Progenitor cell of endocrine pancreas (in vitro differentiated cells): ENCODE measurements at places on chromosomes 13 and 19.
A peak's percentile ranks its signal among the peaks of the same experiment; 100 is the strongest.

DNA sequence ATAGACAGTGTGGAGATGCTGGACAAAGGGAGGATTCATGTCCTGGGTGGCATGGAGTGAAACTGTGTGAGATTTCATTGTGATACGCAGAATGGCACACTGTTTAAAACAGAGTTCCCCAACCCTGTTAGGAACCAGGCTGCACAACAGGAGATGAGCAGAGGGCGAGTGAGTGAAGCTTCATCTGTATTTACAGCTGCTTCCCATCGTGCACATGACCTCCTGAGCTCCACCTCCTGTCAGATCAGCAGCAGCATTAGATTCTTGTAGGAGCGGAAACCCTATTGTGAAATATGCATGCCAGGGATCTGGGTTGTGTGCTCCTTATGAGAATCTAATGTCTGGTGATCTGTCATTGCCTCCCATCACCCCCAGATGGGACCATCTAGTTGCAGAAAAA, 72.5 kb downstream of the RAP2A start:
- H3K27ac ChIP-seq, result no peak overlapping the region
- no peak for DNase-seq
- no peak overlapping the region for H3K4me3 ChIP-seq
- peaks cover 4% of the 10 kb centered on the region for H3K4me1 ChIP-seq

GRCh38 chr19:37251308-37252229, 33.6 kb downstream of the ZNF383 start:
- no peak for DNase-seq
- H3K27me3 ChIP-seq, result no peaks in the 10 kb centered on the region
- no peaks in the 10 kb centered on the region for H3K4me1 ChIP-seq
- peaks cover 5% of the 10 kb centered on the region for H3K36me3 ChIP-seq
- H3K4me3 ChIP-seq, result no peak overlapping the region

GRCh38 chr19:2619076-2619475, 83.4 kb downstream of the GNG7 start:
- H3K27ac ChIP-seq, result no peak overlapping the region
- H3K27me3 ChIP-seq, result peaks cover 3% of the 10 kb centered on the region
- H3K4me3 ChIP-seq, result no peak overlapping the region
- no peaks in the 10 kb centered on the region for H3K36me3 ChIP-seq
- H3K4me1 ChIP-seq, result peaks cover 2% of the 10 kb centered on the region
- DNase-seq, result no peak

DNA sequence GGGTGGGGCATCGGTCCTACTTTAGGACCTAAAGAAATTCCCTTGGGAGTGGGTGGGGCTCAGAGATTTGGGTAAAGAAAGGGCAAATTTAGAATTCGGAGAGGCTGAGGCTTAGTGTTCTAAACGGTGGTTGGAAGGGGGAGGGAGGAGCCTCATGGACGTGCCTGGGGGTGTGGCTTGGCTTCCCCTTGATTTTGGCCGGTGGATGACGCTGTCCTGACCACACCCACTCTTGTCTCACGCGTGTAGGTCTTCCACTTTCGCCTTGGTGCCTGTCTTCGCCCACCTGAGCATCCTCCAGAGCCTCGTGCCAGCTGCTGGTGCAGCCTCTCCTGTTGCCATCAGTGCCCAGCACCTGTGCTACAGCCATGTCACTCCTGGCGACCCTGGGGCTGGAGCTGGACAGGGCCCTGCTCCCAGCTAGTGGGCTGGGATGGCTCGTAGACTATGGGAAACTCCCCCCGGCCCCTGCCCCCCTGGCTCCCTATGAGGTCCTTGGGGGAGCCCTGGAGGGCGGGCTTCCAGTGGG, 1.2 kb upstream of the NUP62 start:
- H3K27me3 ChIP-seq, result no peaks in the 10 kb centered on the region
- no peak overlapping the region for H3K27ac ChIP-seq
- H3K4me1 ChIP-seq, result peaks cover 14% of the 10 kb centered on the region
- H3K36me3 ChIP-seq, result peaks cover 8% of the 10 kb centered on the region
- H3K4me3 ChIP-seq, result peak overlapping the region; percentile 91

DNA sequence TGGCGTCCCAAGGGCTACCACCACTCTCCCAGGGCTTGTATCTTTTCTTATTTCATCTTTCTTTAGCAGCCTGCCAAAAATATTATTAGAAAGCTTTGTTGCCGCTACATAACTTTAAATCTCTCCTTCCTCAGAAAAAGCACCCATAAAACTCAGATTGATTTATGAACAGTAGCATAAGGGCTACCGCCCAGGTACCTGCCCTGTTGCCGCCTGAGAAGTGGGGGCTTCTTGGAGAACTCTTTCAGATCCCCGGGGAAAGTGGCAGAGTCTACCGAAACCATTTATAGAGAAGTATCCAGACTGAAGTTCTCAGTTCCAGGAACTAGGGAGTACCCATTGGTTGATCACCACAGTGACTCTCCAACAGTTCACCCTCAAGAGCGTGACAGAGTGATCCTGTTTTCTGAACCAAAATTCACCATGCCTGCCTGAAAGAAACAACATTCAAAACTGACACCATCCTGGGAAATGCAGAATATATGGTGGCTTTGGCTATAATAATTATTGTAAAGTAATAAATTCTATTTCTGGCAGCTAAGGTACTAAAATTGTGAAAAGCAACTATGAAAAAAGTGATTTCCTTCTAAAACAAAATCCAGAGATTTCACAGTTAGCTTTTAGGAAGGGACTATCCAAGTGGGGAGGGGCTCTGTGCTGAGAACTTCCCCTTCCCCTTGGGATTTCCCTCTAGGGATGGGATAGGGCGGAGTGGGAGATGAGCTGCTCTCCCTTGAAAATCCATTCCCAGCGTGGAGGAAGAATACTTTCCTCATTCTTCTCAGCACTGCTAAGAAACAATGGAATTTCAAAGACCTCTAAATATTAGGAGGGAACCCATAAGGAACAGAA, 877 bp upstream of the N4BP2L1 start:
- H3K27me3 ChIP-seq, result peaks cover 8% of the 10 kb centered on the region
- peaks cover 20% of the 10 kb centered on the region for H3K36me3 ChIP-seq
- DNase-seq, result no peak
- H3K4me3 ChIP-seq, result peak overlapping the region; percentile 81
- H3K4me1 ChIP-seq, result peaks cover 17% of the 10 kb centered on the region
- H3K27ac ChIP-seq, result peak overlapping the region; percentile 94

DNA sequence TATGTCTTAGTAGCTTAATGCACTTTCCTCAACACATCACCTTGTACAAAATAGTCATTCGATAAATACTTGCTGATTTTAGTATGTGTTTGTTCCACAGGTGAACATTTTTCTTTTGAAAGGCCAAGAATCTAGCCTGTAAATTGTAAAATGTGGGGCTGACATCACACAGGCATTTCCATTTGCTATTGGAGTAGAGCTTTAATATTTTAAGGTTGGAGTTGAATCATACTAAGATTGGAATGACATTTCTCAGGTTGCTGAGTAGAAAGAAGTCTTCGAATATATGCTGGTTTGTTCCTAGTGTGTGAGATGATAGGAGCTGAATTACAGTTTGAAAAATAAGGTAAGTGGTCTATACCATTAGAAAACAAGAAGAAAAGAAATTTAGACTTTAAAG, 112.3 kb upstream of the FRY start:
- H3K4me1 ChIP-seq, result peaks cover 12% of the 10 kb centered on the region
- no peak overlapping the region for H3K27ac ChIP-seq
- H3K27me3 ChIP-seq, result peaks cover 6% of the 10 kb centered on the region

DNA sequence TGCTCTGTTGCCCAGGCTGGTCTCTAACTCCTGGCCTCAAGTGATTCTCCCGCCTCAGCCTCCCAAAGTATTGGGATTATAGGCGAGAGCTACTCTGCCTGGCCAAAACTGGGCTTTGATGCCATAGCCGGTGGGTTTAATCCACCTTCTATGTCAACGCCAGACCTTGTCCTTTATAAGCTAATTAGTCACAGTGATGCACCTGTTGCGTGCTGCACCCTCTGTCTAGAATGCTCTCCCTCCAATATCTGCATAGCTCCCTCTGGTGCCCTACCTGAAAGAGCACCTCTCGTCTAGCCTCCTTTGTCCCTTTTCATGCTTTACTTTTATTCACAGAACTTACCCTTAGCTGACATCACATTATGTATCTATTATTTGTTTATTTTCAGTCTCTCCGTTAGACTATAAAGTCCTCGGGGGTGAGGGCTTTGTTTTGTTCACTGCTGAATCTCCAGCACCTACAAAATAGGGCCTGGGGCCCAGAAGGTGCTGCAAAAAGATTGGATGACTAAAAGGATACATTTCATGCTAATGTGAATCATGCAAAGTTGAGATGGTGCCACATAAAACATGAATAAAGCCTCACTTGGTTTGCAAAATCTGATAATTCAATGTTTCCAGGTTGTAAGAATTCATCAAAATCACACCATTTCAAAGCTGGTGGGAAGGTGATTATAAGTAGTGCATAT, 148.1 kb downstream of the USP12 start:
- no peak for DNase-seq
- H3K36me3 ChIP-seq, result no peaks in the 10 kb centered on the region
- peaks cover 17% of the 10 kb centered on the region for H3K27me3 ChIP-seq
- no peak overlapping the region for H3K27ac ChIP-seq

GRCh38 chr13:46340011-46340410, 47.0 kb downstream of the RUBCNL start:
- no peaks in the 10 kb centered on the region for H3K27me3 ChIP-seq
- DNase-seq, result no peak
- no peak overlapping the region for H3K4me3 ChIP-seq

DNA sequence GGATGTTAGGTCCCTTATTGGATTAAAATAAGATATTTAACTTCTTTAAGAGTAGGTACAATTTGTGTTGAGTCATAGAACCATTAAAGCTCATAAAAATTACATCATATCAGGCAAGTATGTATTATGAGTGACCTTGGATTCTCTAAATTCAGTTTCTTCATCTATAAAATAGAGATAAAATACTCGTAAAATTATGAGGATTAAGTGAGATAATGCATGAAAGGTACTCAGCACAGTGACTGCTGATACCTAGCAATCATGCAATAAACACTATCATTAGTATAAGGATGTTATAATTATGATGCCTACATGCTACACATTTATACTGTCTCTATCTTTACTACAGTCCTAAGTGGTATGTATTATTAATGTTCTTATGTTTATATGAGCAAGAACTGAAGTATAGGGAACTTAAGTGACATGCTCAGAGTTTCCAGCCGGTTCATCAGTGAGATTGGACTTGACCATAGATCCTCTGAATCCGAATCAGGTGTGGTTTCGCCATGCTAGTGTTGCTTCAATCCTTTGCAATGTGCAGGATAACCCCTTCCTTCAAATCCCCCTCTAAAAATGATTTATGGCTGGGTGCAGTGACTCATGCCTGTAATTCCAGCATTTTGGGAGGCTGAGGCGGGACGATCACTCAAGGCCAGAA, 22.9 kb upstream of the FRY start:
- H3K27me3 ChIP-seq, result no peaks in the 10 kb centered on the region
- H3K4me3 ChIP-seq, result no peak overlapping the region
- H3K36me3 ChIP-seq, result no peaks in the 10 kb centered on the region
- H3K4me1 ChIP-seq, result peaks cover 4% of the 10 kb centered on the region

DNA sequence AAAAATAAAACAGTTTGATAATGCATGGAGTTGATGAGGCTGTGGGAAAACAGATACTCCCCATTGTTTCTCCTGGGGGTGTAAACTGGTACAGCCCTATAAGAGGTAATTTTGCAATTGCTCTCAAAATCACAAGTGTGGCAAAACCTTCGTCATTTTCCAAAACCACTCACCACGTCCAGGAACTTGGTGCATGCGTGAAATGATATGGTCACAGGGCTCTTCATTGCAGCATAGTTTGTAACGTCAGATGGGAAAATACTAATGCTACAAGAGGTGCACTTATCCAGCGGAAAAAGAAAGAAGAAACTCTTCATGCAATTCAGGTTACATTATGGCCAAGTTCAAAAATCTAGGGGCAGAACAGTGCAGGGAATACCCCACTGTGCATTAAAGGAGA, 11.9 kb upstream of the PLAUR start:
- no peaks in the 10 kb centered on the region for H3K4me1 ChIP-seq
- no peak overlapping the region for H3K27ac ChIP-seq
- H3K4me3 ChIP-seq, result no peak overlapping the region

GRCh38 chr19:48779636-48780035, 24.3 kb downstream of the FGF21 start:
- DNase-seq, result no peak
- H3K4me1 ChIP-seq, result peaks cover 10% of the 10 kb centered on the region
- no peaks in the 10 kb centered on the region for H3K27me3 ChIP-seq
- H3K27ac ChIP-seq, result no peak overlapping the region
- H3K4me3 ChIP-seq, result no peak overlapping the region

DNA sequence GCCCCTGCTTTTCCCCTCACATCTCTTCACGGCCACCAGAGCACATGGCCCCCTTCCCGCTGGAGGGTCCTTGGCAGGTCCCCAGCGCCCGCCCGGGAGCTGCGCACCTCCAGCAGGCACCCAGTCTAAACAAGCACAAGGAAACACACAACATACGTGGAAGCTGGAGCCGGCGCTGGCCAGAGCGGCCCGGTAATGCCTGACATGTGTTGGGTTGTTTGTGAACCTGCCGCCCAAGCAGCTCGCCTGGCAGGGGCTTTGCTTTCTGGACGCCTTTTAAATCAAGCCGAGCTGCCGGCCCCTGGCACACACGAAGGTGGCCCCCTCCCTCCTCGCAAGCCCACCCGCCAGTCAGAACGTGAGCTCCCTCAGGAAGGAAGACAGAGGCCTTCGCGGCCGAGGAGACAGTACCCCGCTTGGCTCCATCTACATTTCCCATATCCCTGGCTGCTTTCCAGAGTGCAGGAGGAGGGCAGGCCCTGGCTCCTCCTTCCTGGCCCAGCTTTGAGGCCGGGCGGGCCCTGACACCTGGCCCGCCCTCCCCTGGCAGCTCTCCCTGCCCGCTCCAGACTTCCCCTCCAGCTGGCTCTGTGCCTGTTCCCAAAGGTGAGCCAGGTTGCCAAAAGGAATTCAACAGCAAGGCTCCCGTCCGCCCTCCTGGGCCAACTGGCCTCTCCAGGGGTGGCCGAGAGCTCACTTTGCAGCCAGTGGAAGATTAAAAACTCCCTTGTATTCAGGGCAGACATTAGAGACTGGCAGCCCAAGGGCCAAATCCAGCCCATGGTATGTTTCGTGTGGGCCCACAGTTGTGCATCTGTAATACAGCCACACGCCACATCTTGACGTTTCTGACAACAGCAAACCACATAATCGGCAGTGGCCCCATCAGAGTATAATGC, 28.7 kb downstream of the COMP start:
- no peak overlapping the region for H3K4me3 ChIP-seq
- no peaks in the 10 kb centered on the region for H3K27me3 ChIP-seq
- H3K27ac ChIP-seq, result no peak overlapping the region
- peaks cover 3% of the 10 kb centered on the region for H3K36me3 ChIP-seq
- H3K4me1 ChIP-seq, result no peaks in the 10 kb centered on the region

DNA sequence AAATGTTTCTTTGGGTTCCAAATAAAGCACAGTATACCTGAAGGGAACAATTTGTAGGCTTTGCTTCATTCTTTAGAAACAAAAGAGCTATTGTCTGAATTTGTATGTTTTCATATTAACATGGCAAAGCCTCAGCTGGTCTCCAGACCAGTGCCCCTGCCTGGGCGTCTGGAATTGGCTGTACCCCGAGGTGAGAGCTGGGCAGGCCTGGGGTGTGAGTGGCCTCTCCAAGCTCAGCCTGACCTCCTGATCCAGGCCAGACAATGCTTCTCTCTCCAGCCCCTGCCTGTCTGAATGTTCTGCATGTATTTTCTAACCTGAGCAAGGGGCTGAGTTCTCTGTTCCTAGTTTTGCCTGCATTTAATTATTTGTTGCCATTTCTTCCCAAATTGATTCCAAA, 66.3 kb upstream of the MCF2L start:
- H3K27me3 ChIP-seq, result no peaks in the 10 kb centered on the region
- H3K36me3 ChIP-seq, result peaks cover 31% of the 10 kb centered on the region
- peaks cover 15% of the 10 kb centered on the region for H3K4me1 ChIP-seq
- H3K4me3 ChIP-seq, result no peak overlapping the region
- DNase-seq, result no peak
- H3K27ac ChIP-seq, result no peak overlapping the region
